ENCODE measurements at places on chromosomes 2 and 18.

DNA sequence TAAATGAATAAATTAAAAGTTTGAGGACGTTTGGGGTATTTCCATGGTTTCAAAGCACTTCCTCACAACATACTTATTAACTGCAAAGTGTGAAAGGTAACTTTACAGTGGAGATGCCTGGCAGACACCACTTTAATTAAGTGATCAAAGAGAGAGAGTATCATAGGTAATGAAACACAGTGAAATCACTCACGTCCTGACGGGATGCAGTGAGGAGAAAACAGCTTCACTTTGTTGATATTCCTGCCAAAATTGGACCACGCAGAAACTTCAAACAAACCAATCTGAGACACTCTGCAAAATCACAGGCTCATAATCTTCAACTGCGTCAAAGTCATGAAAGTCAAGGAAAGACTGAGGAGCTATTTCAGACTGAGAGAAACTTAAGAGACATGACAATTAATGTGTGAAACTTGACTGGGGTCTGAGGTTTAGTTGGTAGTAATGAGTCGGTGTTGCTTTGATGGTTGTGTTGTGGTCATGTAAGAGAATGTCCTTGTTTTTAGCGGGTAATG is 66.0 kb upstream of the ITGB6 start:
- DNase-seq: no peak

DNA sequence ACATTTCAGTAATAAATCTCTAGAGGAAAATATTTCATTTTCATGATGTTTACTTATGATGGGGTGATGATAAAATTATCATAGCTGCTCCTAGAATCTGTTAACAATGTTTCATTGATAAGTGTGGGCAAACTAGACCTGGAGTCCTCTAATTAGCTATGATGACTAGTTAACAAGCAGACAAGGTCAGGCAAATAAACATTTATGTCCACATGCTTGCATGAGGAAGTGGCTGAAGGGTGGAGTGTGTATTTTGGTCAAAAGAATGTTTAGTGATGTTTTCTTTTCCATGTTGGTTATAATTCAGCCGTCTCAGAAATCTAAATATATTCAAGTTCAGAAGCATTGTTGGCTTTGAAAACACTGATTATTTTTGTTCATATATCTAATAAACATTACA is 99.9 kb upstream of the FN1 start:
- DNase-seq: no peak

DNA sequence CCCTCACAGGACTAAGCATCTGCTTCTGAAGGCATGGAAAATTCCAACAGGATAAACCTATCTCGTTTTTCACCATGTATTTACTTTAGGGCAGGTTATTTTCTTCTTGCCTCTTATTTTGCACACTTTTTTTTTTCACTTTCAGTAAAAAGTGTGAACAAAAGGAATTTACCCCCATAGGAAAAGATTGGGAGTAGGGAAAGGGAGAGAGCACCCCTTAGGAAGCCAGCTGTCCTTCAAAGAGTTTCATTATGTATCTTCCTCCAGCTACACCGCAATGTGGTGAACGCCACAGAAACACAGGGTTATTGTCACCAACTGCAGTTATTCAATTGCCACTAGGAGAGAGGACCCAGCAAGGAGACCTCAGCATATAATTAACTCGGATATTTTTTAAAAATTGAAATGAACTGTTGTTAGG is 286.2 kb upstream of the VRK2 start:
- no peak for DNase-seq

- DNase-seq: no peak
Observed at GRCh38 chr18:34957119-34957863, 83.9 kb upstream of the MAPRE2 start.

DNA sequence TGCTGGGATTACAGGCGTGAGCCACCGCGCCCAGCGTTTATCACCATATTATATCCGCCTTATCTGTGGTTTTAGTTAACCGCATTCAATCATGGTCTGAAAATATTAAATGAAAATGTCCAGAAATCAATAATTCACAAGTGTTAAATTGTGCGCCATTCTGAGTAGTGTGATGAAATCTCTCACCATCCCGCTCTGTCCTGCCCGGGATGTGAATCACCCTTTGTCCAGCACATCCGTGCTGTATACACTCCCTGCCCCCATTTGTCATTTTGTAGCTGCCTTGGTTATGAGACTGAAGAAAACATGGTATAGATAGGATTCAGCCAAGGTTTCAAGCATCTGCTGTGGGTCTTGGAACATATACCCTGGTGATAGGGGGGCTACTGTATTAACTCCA is 70.7 kb downstream of the TIMM21 start:
- no peak for DNase-seq

DNA sequence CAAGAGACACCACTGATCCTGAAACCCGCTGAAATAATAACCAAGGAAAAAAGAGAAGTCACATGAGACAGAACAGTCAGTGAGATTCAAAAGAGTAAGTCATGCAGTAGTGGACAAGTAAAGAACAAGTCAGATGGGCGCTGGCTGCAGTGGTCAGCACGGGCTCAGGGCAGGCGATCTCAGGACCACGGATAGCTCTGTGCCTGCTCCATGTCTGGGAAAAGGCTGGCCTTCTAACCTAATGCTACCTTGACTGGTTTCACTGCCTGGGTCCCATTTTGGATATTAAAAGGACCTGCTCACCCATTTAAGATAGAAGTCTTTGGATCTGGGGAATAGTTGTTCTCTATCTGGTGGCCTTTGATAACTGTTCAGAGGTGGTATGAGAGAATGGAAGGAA is 61.7 kb upstream of the LCLAT1 start:
- no peak for DNase-seq

DNA sequence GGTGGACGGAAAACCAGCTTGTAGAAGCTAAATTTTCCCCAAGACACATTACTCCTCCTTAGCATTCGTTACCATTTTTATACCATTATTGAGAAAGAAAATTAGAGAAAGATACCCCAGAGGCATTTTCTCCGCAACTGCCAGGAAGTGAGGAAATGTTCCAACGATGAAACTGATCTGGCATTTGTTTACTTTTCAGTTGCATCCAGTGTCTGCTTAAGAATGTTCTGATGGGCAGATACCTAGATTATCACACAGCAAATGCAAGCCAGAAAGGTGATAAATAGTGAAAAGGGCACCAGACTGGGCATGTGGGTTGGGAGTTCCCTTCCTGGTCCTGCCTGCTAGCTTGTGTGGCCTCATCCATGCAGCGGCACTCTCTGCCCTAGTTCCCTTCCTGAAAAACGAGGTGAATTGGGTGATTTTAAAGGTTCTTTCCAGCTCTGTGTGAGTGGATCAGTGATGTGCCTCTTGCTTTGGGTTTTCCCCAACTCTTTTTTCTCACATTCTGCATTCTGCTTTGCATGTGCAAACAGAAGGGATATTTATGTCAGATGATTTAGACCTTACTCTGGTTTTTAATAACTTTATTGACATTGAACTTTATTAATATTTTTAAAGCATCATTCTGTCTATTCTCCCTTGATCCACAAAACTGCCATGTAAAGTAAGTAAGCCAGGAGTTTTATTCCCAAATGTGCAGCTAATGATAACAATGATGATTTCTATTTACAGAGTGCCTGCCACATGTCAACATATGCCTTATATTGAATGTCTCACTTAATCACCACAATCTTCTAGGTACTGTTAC is 139.6 kb downstream of the INSIG2 start:
- no peak for DNase-seq

DNA sequence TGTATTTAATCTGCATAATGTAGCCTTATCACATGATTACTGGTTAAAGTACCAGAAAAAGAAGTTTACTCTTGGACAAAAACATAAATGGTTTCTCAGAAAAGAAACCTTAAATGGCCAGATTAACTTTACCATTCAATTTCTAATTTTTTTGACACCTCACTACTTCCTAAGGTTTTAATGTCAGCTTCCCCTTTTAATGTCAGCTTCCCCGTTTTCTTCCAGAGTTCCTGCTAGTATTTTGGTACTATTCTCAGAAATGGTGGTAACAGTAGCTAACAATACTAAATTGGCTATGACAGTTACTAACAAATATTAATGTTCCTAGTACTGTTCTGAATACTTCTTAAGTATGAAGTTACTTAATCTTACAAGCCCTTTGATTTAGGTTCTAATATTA is 22.4 kb upstream of the SLC8A1 start:
- DNase-seq: no peak

DNA sequence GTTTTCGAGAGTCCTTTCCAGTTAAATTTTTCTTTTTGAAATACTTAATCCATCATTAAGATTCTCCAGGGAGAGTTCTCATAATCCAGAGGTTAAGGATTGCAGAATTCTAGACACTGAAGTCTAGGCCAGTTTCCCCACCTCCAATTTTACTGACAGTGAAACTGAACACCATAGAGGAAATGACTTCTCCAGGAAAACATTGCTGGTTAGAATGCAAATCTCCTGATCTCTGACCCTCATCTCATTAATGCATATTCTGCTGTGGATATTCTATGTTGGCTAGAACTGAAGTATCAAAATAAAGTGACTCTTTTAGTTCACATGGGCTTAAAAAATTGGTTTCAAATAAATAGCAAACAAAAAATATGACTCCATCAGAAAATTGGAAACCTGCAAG is 105.8 kb upstream of the UGP2 start:
- no peak for DNase-seq

DNA sequence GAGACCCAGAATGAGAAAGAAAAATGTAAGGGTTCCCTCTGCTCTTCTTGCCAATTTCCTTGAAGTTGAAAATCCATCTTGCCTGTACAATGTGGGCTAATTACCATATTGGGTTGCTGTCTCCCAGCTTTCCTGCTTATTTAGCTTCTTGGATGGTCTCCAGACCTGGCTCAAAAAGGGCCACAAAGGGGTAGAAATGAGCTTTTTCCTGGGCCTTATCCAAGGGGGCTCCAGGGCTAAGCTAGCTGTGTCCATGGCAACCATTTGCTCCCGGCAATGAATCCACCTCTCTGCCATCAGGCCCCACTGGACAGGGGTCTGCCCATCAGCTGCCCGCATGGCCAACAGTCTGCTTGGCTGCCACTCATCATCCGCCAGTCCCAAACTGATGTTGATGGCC is 85.0 kb downstream of the BOD1L2 start:
- no peak for DNase-seq

GRCh38 chr2:1739961-1740715 is 4.2 kb downstream of the PXDN start:
- no peak for DNase-seq

- no peak for DNase-seq
Observed at GRCh38 chr2:11391942-11392266, 47.5 kb upstream of the ROCK2 start.

DNA sequence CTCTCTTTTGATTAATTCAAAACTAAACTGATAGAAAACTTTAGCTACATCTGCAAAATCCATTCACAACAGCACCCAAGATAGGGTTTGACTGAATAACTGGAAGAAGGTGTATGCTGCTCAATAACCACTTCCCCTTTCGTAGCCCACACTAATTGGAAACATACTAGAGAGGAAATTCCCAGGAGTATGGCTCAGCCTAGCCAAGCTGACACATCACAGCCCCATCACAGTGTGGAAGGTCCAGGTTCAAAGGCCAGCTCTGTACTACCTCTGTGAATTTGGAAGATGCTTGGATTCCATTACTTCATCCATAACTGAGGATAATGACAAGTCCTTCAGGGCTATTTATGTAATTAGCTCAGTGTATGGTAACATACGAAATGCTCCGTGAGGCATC is 185.4 kb downstream of the FBXO15 start:
- DNase-seq: no peak

GRCh38 chr2:138209009-138209408 is 244.7 kb downstream of the HNMT start:
- DNase-seq: no peak

DNA sequence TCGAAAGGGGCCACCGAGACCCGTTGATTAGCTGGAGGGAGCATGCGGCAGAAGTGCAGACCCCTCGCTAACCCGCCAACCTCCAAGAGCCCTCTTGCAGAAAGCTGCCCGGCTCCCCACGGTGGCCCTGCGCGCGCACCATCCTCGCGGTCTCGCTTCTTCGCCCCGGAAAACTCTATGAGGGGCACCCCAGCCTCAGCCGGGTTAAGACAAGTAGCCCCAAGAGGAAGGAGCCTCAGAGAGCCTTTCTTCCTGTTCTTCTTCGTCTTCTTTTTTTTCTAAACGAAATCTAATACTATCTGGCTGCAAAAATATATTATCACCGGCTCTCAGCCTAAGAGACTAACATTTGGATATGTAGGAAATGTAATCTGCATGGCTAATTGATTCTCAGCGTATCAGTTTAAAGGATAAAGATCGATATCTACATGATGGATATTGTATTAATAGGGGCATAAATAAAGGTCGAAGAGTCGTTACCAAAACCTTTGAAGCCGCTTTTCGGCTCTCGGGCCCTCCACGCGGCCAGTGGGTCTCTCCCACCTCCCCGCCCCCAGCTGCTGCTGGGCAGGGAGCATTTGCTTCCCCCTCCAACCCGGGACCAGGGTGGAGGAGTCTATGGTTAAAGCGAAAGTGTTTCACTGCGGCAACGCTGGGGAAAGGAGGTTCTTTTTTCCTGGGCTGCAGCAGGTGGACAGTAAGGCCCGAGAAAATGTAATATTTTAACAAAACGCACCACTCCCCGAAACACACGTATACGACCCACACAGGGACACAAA is 6.1 kb upstream of the PAX3 start:
- no peak for DNase-seq

DNA sequence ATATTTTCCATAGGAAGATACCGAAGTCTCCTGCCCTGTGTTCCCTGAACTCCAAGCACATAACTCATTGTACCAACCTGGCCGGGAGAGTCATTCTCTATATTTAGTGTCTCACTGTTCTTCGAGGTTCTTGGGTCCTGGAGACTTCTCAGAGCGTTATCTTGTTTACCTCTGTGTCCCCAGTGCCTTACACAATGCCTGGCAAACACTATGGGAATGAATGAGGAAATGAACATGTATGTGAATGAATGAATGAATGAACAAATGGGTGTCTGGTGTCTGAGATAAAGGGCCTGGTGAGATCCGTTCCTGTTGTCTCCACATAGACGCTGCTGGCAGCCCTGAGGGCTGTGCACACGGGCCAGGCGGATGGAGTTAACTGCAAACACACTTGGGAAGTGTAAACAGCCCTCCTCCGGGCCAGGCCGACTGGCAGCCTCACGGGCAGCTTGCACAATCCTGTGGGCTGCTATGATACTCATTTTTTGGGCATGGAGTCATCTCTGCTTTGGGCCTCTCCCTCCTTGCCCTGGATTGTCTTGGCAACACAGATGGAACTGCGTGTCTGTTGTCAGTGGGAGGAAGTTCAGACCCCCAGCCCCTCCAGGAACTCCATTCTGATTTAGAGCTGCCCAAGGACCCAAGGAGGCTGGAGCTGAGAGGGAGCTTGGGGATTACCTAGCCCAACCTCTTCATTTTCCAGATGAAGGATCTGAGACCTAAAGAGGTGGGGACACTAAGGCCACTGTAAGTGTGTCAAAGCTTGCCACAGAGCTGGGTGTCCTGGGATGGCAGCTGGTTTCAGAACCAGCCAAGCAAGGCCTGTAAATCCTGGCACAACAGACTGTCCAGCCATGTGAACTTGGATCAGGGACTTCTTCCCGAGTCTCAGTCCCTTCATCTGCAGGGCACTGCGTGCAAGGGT is 124.4 kb downstream of the INHBB start:
- no peak for DNase-seq
